ENCODE measurements at places on chromosomes 6 and 20.

DNA sequence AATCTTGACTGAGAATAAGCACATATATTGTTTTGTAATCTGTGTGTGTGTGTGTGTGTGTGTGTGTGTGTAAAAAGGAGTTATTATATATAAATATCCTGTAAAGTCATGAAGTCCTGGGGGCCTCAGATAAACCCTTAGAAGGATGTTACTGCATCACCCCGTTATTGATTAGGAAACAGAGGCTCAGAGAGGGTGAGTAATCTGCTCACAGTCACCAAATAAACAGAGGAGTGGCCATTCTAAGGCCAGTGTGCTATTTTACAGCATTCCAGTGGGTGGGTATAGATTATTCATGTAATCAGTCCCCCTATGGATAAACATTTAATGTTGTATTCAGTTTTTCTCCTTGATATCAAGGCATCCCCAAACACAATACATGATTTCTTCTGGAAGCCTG is 87.1 kb downstream of the CDC5L start:
- no peak for DNase-seq

DNA sequence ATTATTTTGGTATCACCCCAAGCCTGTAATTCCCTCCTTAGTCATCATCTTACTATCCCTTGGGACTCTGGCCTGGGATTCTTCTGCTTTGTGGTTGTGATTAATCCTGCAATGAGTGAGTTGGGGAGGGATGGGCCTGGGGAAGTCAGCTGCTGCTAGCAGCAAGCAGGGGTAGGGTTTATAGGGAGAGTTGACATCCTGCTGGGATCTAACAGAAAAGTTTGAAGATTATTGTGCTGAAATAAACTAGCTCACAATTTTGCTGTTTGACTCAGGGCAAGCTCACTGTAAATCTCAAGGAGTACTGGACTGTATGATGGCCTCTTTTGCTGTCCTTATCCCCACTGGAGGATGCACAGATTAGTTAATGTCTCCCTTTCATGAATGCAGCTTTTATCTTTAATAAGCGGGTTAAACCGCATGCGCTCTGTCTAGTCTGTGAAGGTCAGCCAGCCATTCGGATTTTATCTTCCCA is 83.4 kb downstream of the JARID2 start:
- DNase-seq: no peak

DNA sequence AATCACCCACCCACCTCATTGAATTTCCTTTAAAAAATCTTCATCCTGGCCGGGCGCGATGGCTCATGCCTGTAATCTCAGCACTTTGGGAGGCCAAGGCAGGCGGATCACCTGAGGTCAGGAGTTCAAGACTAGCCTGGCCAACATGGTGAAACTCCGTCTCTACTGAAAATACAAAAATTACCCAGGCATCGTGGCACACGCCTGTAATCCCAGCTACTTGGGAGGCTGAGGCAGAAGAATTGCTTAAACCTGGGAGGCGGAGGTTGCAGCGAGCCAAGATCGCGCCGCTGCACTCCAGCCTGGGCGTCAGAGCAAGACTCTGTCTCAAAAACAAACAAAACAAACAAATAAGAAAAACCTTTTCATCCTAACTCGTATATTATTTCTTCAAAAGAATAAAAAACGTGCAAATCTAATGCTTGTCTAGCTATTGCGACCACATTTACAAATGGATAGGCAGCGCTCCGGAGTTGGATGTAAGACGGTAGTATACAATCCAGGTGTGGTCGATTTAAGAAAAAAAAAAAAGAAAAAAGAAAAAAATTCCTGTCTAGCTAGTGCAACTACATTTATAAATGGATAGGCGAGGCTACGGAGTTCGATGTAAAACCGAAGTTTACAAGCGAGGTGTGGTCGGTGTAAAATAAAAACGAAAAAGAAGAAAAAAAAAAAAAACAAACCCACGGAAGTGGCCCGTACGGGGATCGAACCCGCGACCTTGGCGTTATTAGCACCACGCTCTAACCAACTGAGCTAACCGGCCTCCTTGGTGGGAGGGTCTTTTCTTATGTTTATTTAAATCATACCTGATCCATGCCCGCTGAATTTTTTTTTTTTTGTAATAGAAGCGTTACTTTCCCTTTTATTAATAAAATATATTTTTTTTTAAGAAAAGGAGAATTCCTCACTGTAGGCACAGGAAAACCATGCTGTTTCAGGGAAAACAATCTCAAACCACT is 70.7 kb upstream of the PRSS16 start:
- no peak for DNase-seq

- no peak for DNase-seq
These were observed 999 bp upstream of the EHMT2 start for GRCh38 chr6:31898383-31899011.

DNA sequence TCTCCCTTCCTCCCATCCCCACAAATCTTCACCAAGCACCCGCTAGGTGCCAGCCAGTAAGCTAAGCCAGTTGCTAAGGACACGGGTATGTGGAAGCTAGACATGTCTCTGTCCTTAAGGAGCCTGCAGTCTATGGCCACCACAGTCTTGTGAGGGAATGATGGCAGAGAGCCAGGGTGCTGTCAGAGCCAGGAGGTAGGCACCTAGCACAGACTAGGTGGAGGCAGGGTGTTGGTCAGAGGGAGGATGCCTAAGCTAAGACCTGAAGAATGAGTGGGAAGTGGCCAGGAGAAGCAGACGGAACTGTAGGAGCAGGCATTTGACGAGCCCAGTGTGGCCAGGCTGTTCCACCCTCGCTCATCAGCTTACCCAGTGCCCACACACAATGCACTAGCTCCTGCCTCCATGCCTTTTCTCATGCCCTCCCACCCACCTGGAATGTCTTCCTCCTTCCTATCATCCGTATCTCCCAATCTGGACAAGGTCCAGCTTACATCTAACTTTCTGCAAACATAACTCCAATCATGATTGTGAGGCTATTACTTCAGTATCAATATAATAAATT is 125.6 kb downstream of the FOXC1 start:
- DNase-seq: no peak

DNA sequence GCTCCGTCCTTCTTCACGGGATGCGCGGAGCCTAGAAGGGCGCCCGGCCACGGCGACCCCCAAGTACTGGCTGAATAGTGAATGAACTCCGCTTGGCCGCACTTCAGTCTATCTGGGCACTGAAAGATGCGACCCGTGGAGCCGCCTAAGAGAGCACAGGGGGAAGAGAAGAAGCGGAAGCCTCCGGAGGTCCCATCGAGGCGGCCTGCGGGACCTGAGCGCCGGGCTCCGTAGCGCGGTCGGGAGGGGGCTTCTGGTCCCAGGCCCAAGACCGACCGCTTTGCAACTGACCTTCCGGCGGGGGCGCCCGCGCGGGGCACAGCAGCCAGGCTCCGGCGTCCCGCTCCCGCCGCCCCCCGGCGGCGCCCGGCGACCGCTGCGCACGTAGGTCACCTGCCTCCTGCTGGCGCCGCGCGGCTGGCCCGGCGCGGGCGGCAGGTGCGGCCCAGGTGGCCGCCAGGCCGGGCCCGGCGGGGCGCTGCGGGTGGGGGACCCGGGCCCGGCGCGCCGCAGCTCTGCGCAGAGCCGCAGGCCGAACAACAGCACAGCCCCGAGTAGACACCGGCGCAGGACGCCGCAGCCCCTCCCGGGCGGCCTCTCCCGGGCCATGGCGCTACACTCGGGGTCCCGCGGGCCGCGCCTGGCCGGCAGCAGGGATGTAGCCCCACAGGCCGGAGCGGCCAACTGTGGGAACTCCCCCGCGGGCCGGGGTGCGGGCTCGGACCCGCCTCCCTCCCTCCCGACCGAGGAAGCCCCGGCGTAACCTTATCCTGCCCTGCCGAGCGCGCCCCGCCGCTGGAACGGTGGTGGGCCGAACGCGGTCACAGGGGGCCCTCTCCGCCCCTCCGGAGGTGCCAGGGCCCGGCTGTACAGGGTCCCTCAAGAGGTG is at the start of gene METTL24:
Gene METTL24 (minus strand): TSS at position 686 of the 889 bp plus-strand sequence. CDS start 77 bp downstream, at position 609.
- DNase-seq: no peak

DNA sequence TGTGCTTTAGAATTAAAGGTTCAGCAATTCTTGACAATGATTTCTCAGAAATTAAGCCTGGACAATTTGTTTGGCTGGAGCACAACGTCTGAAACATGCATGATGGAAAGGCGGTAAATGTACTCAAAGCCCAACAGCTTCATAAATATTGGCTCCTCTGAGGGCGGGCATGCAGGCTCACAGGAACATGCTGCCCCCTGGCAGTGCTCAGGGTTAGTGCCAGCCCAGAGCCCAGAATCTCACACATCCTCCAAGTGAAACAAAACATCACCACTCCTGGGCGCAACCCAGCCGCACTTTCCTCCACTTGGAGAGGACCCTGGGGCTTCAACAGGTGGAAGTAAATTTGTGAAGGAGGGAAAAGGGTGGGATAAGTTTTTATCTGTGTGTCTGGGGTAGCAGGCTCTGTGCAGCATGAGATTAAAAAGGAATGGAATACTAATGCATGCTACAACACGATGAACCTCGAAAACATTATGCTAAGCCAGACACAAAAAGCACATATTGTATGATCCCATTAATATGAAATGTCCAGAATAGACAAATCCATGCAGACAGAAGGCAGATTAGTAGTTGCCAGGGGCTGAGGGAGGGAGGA is 54.1 kb upstream of the PTPRT start:
- DNase-seq: no peak

GRCh38 chr20:36620917-36621316 is 15.3 kb downstream of the RAB5IF start:
- no peak for DNase-seq

GRCh38 chr6:56220078-56220477 is 27.3 kb downstream of the COL21A1 start:
- DNase-seq: no peak

DNA sequence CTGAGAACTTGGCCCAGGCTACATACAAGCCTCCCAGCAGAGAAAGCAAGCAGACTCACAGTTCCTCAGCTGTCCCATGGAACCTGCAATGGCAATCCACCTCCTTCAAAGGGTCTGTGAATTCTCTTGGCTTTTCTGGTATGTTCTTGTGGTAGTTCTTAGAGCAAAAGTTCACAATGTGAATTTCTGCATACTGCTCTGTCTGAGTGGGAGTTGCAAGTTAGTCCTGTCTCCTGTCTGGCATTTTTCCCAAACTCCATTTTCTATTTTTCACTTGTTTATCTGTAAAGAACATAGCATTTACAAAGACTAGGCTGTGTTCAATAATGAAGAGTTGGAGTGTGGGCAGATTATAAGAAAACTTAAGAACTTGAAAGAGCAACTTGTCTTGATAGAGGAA is 269.9 kb downstream of the BCKDHB start:
- DNase-seq: no peak

DNA sequence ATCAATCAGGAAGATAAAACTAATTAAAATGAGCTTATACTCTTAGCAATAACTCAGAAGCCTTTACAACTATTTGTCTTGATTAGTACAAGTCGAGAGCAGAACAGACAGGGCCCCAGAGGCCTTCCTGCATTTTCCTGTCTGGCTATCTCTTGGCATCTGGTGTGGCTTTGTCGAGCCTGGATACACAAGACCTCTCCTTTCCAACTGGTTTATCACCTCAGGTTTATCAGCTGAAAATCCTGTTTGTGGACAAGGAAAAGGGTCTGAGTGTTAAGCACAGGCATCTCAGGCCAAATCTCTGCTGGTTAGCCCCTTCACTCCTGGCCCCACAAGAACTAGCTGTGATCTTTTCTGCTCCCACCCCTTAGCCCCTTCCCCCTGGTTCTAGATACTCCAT is 32.6 kb downstream of the BAK1 start:
- no peak for DNase-seq

DNA sequence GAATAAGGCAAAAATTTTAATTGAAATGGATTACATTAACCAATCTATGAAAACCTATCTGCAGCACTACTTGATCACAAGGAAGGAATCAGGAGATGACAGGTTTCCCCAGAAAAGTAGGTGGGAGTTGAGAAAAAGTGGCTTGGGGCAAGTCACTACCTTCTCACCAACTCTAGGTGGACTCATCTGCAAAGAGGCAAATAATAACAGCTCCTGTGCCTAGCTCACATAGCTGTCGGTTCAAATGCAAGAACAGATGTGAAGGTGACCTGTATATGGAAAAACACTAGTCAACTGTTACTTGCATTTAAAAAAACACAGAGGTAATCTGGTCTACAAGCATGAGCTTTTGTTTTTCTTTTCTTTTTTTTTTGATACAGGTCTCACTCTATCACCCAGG is 67.2 kb downstream of the POPDC3 start:
- no peak for DNase-seq

DNA sequence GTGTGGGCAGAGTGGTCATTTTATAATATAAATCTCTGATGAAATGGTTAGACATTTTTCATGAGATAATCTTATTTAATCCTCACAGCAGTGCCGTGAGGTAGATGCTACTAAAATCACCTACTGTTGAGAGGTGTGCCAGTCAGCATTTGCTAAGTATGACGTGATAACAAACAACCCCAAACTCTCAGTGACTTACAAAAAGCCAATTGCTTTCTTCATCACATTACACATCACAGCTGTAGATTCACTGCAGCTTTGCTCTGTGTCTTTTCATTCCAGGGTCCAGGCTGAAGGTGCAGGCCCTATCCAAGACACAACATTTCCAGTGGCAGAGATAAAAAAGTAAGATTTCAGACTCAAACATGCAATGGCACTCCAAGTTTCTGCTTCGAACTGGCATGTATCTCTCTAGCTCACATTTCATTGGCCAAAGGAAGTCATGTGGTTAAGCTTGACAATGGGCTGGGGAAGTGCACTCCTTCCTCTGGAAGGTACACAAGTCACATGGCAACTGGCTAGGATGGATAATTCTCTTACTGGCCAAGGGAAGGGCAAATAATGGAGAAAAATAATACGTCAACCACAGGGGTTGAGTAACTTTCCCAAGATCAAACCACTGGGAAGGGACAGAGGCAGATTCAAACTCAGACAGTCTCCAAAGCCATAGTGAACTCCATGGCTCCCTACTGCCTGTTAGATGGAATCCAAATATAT is 69.5 kb upstream of the EPB41L1 start:
- DNase-seq: no peak

DNA sequence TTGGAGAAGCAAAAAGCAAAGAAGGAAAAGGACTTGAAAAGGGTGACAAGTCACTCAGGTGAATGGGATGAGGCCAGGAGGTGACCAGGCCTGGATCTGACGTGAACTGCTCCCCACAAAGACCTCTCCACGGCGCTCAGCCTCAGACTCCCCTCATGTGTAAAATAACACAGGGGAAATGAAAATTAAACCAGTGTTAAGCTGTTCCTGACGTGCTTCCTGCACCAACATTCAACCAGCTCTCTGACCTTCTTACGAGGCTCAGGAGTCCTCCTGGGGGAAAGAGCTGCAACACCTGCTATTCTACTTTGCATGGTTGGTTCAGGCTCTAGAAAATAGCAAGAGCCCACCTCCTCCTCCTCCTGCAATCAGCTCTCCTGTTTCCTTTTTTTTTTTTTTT is 256.7 kb downstream of the ATXN1 start:
- no peak for DNase-seq

All from SIG-M5 (cell line).